ENCODE measurements at places on chromosomes 2 and 18.
A peak's percentile ranks its signal among the peaks of the same experiment; 100 is the strongest.

DNA sequence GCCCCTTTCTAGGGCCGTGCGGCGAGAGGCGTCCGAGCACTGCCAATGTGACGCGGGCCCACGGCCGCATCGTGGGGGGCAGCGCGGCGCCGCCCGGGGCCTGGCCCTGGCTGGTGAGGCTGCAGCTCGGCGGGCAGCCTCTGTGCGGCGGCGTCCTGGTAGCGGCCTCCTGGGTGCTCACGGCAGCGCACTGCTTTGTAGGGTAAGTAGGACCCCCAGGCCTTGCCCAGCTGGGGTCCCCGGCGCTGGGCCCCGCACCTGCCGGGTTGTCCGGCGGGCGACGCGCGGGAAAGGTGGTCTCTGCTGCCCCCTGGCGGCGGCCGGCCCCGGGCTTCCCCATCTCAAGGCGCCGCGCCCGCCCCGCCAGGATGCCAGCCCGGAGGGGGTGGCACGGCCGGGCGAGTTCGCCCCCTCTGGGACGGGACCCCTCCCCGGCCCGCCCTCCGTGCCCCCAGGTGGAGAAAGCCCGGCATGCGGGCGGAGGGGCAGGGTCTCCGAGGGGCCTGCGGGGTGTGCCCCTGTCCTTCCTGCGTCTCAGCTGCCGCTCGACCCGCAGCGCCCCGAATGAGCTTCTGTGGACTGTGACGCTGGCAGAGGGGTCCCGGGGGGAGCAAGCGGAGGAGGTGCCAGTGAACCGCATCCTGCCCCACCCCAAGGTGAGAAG, 1.9 kb downstream of the PRSS56 start:
- peak; percentile 71 for ATAC-seq

DNA sequence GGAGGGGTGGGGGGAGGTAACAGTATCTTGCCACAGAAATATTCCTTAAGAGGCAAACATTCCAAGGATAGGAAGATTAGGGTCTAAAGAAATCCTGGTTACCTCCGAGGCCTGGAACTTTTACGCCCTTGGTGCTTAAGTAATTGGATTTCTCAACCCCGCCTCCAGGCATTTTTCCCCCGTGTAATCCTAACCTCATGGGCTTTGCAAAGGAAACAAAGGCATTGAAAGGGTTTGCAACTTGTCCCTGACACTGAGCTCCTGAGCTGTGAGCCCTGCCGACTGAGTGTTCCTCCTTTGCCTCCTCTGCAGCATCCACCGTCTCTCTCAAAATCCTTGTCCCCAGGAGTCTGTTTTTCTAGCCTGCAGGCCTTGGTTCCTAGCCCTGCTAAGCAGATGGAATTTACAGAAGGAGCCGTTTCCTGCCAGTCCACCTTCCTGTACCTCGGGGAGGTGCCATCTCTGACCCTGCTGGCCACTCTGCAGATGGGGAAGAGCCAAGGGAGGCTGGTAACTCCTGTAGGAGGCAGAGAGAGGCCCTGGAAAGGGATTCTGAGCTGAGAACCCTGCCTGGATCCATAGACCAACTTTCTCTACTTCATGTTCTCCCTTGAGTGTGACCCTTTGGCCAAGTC, 24.2 kb downstream of the TET3 start:
- no peak for ATAC-seq

- ATAC-seq: no peak
These were observed 2.4 kb upstream of the MFF start for GRCh38 chr2:227322530-227323205.

- no peak for ATAC-seq
These were observed 17.2 kb downstream of the EHBP1 start for GRCh38 chr2:62722679-62723078.

- ATAC-seq: no peak
These were observed 22.7 kb downstream of the MGAT5 start for GRCh38 chr2:134276381-134277172.

DNA sequence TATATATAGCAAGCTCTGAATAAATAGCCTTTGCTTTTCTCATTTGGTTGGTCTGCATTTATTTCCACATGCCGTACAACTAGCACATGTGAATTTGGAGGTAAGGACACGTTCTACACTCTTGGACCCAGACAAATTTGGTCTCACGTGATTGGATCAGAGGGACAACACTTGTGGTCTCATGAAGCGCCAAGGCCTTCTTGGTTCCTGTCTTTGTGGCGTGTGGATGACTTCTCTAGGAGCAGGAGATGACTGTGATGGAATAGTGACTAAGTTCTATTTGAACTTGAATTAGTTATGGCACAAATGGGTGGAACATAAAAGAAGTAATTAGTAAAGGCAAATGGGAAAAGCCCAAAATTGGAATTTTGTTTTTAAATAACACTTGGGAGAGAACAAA, 206.9 kb downstream of the BCL2 start:
- ATAC-seq: no peak

- no peak for ATAC-seq
These were observed 448.9 kb downstream of the NBAS start for GRCh38 chr2:15112216-15112615.

DNA sequence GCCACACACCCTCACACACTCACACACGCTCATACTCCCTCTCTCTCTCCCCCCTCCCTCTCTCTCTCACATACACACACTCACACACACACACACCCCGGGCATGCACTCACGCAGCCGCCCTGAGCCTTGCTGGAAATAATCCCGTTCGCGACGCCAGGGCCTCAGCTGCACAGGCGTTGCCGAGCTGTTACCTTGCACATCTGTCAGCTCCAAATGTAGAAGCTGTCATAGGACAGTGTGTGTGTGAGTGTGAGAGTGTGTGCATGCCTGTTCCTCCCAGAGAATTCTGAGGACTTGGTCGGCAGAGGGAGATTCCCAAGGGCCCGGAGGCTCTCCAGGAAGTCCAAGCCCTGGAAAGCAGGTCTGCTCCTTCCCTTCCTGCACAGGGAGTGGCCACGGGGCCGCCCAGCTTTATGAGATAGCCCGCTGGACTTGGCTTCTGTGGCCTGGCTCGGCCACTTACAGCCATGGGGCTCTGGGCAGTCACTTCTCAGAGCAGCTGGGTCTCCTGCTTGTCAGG, 8.6 kb downstream of the SPR start:
- ATAC-seq: no peak

DNA sequence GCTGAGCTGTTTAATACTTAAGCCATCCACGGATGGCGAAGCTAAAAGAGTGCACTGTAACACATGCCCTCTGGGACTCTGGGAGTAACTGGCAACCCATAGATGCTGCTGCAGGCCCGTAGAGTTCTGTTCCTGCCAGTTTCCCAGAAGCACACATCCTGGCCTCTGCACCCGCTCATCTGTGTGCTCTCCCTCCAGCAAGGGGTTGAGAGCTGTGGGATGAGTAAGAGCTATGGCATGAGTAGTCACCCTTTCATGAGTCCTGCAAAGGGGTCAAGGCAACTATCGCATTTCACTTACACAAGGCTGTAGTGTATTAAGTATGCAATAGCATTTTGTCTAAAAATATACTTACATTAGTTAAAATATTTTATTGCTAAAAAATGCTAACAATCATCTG, 1341.8 kb upstream of the NXPH2 start:
- ATAC-seq: no peak

DNA sequence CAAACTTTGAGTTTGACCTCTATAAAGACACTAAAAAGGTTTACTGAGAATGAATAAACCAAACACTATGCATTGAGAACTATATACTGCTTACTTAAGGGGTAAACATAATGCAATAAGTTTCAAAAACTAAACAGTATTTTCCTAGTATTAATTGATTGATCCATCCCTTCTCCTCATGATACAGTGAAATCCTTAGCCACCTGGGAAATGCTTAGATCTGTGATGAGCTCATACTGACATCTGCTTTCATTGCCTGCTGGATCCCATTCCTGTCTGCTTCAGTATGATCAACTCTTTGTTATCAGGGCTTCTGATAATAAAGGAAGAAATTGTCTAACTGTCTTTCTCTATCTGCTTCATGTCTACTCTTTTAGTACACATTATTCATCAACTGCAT, 74.9 kb upstream of the UBE2E3 start:
- ATAC-seq: no peak

DNA sequence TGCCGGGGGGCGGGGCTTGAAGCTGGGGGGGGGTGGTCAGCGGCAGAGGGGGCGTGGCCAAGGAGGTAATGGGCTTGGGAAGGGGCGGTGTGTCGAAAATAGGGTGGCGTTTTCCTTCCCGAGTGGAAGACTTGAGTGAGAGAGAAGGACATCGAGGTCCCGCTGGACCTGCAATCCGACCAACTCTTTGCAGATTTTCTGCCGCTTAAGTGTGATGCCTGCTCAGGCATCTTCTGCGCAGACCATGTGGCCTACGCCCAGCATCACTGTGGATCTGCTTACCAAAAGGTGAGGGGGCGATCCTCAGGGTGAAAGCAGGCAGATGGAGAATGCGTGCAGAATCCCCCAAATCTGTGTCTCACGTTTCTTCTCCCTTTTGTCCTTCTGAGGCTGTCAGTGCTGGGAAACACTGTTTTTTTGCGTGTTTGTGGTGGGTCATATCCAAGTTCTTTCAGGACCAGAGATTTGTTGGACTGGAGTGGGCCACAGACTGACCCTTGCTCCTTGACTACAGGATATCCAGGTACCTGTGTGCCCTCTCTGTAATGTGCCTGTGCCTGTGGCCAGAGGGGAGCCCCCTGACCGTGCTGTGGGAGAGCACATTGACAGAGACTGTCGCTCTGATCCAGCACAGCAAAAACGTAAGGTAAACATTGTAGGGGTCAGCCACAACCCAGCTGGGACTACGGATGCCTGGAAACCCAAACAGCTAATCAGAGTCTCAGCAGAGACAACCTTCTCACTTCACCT, 727 bp downstream of the ZFAND2B start:
- no peak for ATAC-seq

DNA sequence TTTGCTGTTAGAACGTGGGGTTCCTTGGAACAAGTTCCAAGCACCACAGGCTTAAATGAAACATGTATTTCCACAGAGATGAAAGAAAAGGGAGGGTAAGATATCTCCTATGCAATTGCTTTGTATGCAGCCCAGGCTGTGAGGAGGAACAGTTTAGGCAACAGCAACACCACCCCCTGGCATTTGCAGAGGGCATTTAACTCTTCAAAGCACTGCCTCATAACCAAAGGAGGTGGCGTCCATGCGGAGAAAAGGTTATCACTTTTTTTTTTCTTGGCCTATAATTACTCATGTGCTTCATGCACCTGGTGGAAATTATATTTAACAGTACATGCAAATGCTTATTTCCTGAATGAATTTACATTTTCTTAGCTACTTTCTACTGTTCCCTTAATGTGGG, 286.0 kb downstream of the LPIN1 start:
- ATAC-seq: no peak

- no peak for ATAC-seq
These were observed 89.8 kb downstream of the SH3RF3 start for GRCh38 chr2:109218792-109219126.

DNA sequence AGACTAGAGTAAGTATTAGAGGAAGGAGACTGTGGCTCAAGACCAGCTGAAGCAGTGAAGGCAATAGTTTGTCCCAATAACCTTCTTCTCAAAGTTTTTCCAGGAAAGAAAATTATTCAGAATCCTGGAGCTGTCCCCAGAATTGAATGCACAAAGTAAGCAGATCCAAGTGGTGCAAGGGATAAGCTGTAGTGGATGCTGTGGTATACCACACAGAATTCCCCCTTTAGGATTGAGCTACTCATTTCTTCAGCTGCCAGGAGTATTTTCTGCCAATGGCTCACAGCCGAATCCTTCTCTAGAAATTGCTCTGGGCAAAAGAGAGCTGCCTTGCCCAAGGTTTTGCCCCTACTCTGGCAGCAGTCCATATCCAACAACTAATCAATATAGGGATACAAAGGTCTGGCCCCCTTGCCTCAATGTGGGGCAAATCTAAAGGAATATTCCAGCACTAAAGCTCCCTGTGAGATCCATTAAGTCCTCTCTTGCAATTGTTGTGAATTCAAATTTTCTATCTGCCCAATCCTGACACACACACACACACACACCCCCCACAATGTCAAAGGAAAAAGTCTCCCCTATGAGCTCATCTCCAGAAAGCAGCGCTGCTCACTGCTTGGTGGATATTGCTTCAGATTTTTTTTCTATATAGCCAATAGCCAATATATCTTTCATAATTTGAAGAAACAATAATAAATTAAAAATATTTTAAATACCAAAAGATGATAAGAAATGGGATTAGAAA, 18.4 kb upstream of the TCF7L1 start:
- no peak for ATAC-seq

DNA sequence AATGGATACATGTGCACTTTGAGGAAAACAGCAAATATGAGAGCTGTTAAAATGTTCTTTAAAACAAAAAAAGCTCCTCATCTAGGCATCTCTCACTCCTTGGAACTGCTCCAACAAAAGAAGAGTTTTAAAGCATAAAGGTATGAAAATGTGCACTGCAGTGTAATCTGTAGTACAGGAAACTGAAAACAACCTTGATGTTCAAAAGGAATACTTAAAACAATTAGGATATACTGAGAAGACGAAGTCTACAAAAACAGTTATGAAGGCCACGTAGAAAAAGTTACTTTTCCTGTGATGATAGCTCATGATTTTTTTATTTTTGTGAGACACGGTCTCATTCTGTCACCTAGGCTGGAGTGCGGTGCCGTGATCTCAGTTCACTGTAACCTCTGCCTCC, 2.1 kb upstream of the GPR75 start:
- no peak for ATAC-seq

GRCh38 chr18:40875101-40875615, 1079.9 kb upstream of the PIK3C3 start:
- ATAC-seq: no peak

Measured in activated CD4-positive, CD25-positive, alpha-beta regulatory T cell treated with anti-CD3 and anti-CD28 coated beads, Interleukin-2, amount 50 U/mL, for 24 hours (primary cell).